ENCODE measurements at places on chromosomes 3 and 15.
A peak's percentile ranks its signal among the peaks of the same experiment; 100 is the strongest.

DNA sequence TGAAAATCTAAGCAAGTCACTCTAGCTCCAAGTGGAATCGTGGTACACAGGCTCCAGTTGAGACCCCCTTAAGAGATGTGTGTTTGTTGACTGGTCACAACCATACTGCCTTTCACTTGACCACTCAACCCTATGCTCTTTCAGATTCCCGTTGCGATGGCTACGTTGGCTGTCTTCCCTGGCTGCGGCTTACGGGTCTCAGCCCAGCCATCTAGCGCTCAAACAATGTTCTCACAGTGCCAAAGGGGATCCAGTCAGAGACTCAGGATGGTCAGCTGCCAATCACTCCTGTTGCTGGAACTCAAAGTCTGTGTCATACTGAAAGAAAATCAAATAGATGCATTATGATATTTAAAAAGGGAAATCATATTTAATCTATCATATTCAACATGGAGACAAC lies 237.6 kb downstream of the ITPR1 start:
- no peak for DNase-seq

GRCh38 chr15:98395974-98396610 lies 252.2 kb upstream of the IGF1R start:
- no peak for DNase-seq

DNA sequence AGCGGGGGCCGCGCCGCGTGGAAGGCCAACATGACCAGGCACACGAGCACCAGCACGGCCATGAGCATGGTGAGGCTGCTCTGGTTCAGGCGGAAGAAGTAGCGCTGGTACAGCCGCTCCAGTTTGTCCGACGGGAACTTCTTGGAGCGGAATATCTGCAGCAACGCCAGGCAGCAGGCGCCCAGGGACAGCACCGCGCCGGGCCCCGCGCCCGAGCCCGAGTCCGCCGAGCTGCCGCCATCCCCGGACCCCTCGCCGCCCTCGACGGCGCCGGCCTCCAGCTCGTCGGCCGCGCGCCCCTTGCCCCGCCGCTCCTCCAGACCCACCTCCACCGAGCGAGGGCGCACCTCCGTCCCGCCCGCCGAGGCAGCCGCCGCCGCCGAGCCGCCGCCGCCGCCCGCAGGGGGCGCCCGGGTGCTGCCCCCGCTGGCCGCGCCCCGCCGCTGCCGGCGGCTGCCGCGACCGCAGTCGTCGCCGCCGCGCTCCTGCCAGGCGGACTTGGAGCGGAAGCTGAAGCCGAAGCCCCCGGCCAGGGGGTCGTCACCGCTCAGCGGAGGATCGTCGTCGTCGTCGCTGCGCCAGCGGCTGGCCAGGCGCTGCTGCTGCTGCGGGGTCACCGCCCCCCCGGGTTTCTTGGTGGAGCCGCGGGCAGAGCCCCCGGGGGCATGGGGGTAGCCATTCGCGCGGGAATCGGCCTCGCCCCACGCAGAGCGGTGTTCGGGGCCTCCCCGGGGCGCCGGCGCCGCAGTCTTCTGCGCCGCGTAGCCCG lies 957 bp downstream of the ADCY5 start:
- no peak for DNase-seq

DNA sequence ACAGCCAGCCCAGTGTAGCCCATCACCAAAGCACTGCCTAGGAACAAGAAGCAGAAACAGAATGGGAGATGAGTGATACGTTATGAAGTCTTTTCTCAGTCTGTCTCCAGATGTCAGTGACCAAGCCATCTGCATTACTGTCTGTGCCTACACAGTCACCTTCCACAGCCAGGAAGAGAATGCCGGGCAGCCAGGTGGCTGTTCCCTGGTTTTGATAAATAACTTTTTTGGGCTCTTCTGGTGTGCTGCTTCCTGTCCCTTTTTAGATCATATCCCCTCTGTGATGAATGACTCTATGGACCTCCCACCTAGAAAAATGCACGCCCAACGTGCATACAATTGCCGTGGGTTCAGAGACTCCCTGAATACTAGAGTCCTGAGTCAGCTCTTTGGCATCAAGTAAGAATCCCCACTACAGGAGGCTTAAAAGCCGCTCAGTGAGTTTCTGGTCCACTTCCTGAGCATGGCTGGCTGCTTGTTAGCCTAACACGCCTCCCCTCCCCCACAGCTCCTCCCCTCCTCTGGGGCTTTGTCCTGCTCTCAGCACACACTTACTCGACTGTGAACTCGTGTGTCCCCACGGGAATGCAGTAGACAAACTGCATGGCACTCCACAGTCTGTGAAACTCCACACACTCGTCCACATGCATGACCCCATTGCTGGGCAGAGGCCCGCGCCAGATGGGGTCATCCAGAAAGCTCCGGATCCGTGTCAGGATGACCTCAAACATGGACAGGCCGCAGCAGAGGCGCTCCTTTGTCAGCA lies 34.7 kb downstream of the NIPA2 start:
- DNase-seq, result no peak

DNA sequence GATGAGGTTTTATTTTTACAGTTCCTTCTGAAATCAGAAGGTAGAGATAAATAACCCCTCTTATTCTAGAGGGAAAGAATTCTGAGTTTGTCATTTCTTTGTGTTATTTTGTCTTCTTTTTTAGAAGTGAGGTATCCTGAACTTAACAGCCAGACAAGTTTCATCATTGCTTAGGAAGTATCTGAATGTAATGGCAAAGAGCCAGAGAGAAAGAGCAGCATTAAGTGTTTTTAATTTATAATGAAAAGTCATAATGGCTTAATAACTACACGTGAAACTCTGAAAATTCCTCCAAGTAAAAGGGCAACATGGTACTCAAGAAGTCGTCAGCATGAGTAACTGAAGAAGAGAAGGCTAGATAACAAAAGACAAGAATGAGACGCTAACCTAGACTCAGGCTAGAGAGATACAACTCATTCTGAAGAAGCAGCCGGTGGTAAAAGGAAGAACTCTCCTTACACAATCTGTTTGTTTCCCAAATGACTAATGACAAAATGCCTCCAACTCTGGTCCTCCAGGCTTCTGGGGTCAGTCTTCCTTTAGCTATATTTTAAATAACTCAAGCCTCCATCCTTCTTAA lies 116.2 kb upstream of the NECTIN3 start:
- DNase-seq, result no peak

DNA sequence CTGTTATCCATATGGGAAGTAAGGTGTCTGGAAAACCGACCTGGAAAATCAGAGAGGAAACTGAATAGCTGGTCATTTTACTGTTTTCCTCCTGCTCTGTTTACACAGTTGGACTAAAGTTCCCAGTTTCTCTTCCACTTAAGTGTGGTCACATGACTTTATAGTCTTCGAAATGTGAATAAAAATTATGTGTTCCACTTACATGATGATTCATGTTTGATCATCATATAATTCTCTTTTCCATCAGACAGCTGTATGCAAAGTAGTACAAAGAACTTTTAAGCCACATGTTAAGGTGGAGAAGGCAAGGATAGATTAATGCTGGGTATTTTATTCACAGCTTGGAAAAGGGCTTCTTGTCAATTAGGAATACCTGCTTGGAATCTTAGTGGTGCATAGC lies 525.5 kb upstream of the BCHE start:
- DNase-seq, result no peak

GRCh38 chr3:48587686-48588085 lies 7.4 kb downstream of the COL7A1 start:
- DNase-seq, result no peak

DNA sequence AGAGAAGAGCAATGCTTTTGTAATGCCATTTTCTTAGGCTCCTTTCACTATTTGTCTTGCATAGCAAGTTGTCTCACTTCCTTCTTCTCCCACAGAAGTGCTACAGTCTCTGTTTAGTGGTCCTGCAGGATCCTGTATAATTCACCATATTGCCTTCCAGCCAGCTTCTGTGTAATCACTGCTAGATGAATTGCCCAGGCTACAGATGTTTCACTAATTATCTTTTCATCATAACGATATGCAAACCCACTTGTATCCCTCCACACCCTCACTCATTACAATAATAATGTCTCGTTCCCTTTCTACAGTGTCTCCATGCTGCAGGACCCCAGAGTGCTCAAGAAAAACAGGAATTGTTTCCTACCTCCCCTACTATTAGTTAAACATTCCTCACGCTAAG lies 402.9 kb downstream of the TBL1XR1 start:
- no peak for DNase-seq

DNA sequence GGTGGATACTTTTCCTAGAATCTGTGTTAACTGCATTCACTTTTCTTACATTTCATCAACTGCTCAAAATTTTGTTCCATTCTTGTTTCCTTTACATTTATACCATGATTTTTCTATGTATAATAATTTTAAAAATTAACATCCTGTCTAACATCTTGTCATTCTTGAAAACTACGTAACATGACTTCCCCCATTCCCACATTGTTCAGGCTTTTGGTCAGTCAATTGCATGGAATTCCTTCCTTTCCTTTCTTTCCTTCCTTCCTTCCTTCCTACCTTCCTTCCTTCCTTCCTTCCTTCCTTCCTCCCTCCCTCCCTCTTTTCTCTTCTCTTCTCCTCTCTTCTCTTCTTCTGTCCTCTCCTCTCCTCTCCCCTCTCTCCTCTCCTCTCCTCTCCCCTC lies 220.7 kb upstream of the TP63 start:
- DNase-seq, result no peak

- DNase-seq, result no peak
Measured at GRCh38 chr3:175198991-175199783, 340.1 kb downstream of the NAALADL2 start.

- DNase-seq, result no peak
Measured at GRCh38 chr3:170999737-171000242, 26.7 kb downstream of the SLC2A2 start.

DNA sequence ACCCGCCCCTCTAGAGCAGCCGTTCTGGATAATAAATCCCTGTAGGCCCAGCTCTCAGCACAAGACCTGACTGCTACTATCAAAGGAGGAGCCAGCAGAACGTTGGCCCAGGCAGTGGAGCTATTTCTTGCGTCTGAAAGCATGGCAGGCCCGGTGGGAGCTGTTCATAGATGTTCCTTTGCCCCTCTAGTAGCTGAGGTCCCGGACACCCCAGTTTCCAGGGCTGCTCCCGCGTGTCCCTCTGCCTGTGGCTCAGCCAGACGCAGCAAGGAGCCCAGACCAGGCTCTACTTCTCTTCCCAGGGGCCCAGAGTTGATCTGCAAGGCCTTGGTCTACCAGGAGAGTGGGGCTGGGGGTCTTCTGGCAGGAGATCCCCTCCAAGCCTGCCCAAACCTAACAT lies 76.1 kb downstream of the FAM174B start:
- no peak for DNase-seq

GRCh38 chr3:9201955-9202354 lies 47.5 kb downstream of the SRGAP3 start:
- DNase-seq, result no peak

DNA sequence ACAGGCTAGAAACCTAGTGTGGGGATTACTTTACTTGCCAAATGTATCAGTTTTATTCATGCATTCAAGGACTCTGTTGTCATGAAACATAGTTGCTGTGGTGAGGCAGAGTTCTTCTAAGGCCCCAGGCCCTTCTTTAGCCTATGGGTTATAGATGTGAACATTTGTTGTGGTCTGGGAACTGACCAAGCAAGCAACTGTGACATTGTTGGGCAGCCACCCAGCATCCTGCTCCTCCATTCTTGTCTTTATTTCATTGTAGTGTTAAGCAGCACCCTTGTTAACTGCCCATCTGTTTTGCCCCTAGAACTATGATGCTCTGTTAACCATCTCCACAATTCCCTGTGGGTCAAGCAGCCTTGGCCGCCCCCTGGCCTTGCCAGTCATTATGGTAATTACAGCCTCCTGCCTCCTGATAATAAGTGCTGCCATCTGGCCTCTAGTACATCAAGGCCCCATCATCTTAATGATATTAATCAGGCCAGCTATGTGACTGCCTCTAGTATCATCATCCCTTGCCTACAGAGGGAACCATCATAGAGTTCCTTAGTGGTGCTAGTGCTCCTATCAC lies 12.2 kb upstream of the IFT57 start:
- DNase-seq, result no peak

- DNase-seq, result peak; percentile 34
Measured at GRCh38 chr3:23481616-23482278, 278.6 kb downstream of the UBE2E2 start.

GRCh38 chr15:101063212-101063611 lies 144.1 kb downstream of the LRRK1 start:
- DNase-seq, result no peak

- DNase-seq, result no peak
Measured at GRCh38 chr3:124107104-124107890, 115.4 kb upstream of the ROPN1 start.

DNA sequence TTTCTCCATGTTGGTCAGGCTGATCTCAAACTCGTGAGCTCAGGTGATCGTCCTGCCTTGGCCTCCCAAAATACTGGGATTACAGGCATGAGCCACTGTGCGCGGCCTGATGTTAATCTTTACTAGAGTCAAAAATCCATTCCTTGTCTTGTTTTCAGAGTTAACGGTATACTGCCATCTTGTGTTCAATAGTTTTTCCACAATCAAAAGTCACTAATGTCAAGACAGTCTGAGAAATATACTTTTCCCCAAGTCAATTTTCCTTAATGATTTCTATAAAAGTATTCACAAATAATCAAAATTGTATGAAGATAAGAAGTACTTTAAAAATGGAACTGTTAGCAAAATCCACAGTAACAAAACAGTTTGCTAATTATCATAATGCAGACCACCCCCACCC lies 8.5 kb downstream of the CRBN start:
- DNase-seq, result no peak

DNA sequence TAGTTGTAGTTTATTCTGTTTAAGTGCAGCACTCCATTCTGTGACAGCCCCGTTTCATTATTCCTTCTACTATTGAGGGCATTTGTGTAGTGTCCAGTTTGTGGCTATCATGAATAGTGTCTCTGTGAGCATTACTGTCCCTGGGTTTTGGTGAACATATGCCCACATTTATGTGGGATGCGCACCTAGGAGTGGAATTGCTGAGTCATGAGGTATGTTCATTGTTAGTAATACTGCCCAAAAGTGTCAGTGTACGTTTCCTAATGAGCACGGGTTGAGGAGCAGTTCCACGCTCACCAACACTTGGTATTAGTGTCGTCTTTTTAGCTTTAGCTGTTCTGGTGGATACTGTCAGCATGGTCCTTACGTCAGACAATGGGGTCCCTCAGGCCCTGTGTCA lies 131.8 kb downstream of the SLCO3A1 start:
- DNase-seq, result no peak

- no peak for DNase-seq
Measured at GRCh38 chr3:53812434-53812833, 33.8 kb downstream of the CHDH start.

GRCh38 chr3:108897883-108898282 lies 55.8 kb downstream of the GUCA1C start:
- DNase-seq, result no peak

All from NCI-H187 treated with DMSO at 0.1 percent for 48 hours (cell line).